ENCODE measurements at places on chromosomes 7 and 10.

DNA sequence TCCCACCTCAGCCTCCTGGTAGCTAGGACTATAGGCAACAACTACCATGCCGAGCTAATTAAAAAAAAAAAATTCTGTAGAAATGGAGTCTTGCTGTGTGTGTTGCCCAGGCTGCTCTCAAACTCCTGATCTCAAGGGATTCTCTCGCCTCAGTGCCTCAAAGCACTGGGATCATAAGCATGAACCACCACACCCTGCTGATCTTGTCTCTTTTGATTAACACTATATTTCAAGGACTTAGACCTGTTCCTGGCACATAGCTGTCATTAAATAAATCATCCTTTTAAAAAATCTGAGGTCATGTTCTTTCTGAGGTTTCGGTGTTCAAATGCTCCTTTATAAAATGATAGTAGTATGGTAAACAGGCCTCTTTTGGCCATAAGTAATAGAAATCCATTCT, 4.8 kb downstream of the PALS2 start:
- DNase-seq: no peak

GRCh38 chr7:121313793-121314676, 14.8 kb upstream of the WNT16 start:
- DNase-seq: no peak

DNA sequence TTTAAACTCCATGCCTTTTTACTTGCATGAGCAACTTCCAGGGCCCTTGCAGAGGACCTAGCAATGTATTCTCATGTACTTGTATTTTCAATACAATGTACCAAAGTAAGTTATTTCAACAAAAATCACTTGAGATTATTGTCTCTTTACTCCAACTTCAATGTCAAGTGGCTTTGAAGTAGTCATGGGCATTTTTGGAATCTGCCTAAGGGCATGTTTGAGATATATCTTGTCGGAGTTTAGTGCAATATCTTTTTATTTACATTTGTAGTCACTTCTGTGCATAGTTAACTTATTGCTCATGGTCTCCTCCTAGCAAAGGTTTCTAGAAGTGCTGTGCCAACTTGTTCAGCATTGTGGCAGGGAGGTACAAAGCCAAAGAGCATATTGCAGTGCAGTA, 508.7 kb upstream of the SEMA3D start:
- DNase-seq: no peak

DNA sequence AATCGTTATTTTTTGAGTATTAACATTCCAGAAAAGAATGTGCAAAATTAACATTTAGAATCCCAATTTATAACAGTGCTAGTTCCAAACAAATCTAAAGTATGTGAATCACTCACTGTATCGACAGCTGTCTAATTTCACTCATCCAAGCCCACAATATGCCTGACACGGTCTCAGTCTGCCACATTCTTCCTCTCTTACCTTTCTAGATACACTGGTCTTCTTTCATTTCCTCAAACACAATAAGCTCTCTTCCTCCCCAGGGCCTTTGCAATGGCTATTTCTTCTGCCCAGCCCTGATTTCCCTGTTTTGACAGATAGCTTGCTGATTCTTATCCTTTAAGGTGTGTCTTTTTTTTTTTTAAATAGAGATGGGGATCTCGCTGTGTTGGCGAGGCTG, 48.8 kb downstream of the UBE2H start:
- DNase-seq: no peak

DNA sequence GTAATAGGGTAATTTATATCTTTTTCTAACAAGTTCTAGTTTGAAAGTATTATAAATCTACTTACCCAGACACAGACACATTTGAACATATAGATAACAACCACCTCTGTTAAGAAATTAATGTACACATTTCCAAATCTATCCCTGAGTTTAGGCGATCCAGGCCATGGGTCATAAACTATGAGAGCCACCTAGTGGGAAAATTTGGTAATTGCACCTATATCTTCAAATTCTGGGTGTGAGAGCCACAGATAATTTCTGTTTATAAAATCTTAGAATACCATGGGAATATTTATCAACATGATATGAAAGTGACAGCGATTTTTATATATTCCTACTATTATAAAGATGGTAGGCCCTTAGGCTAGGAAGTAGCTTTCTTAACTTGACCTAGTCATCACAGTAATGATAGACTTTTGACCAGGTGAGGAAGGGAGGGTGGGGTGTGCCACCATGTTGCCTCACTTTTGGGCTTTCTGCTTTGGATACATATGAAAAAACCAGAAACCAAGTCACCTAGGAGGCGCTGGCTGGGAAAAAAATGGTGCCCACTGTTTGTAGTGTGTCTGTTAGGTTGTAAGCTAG, 8.0 kb upstream of the EPHA1 start:
- no peak for DNase-seq

GRCh38 chr7:44283381-44284211, 41.8 kb downstream of the CAMK2B start:
- DNase-seq: no peak

DNA sequence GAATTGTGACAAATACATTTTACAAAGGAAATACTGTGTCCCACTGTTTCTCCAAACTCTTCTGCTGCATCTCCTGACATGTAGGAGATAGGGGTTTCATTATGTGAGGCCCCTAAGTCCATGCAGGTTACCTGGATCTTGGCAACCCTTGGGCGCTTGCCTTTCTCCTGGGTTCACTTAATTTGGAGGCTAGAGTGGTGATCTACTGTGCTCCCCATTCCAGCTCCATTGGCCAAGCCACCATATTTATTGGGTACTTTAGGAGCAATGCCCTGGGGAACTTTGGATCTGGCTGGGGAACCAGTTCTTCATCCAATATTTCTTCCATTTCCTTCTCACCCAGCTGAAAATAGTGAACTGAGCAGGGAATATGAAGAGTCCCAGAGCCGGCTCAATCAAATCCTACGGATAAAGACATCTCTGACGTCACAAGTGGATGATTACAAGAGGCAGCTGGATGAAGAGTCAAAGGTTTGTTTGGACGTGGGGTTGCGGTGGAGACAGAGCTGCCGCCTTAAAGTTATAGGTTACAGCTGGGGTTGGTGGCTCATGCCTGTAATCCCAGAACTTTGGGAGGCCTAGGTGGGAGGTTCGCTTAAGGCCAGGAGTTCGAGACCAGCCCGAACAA, 18.5 kb downstream of the MYH16 start:
- DNase-seq: no peak

- DNase-seq: no peak
Observed at GRCh38 chr7:5693529-5693928, 87.9 kb downstream of the RNF216 start.

DNA sequence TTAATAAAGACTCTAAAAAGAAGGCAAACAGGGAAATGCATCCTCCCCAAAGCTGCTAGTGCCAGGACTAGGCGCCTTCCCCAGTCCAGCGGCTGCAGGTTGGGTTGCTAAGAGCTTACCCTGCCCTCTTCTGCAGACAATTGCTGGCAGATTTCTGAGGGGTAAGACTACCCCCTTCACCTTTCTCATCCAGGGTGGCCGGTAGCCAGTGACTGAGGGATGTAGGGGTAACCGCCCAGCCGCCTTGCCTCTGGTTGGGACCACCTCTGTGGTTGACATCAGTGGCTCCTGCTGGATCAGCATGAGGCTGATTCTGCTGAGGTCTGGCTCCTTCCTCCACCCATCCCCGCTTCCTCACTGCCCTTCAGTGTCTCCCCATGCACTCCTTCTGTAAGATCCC, 71.2 kb downstream of the ADCYAP1R1 start:
- DNase-seq: no peak

- no peak for DNase-seq
Observed at GRCh38 chr7:94656658-94656924, 658 bp upstream of the SGCE start.

- no peak for DNase-seq
Observed at GRCh38 chr7:127897704-127898454, 133.4 kb downstream of the LRRC4 start.

- DNase-seq: no peak
Observed at GRCh38 chr10:62761115-62761514, 43.4 kb upstream of the ADO start.

GRCh38 chr7:85711894-85712293, 525.0 kb upstream of the SEMA3D start:
- no peak for DNase-seq

DNA sequence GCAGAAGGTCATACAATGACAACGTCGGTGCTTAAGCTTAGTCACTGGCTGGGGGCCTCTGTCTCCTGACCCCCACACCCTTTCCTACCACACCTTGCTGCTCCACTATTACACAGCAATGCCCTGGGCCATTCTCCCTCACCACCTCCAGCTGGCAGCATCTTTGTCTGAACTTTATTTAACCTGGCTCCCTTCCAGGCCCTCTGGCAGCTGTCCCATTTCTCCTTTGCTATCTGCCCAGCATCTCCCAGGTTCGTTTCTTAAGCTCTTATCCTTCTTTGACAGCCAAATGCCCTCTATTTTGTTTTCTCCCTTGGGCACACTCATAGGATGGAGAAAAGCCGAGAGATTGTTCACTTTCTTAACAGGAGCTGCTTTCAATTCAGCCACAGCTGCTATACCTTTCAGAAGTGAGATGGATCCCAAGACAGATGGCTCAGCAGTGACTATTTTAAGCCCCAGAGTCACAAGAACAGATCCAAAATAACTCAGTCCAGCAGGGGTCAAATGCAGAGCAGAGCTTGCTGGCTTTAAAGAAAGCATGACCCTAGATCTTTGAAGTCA, 1277.1 kb upstream of the AUTS2 start:
- no peak for DNase-seq

- no peak for DNase-seq
Observed at GRCh38 chr7:80453699-80454340, 58.0 kb downstream of the GNAT3 start.

GRCh38 chr7:130853503-130854279, 119.7 kb upstream of the KLF14 start:
- no peak for DNase-seq

GRCh38 chr7:132045481-132045980, 489.1 kb upstream of the PODXL start:
- DNase-seq: no peak

DNA sequence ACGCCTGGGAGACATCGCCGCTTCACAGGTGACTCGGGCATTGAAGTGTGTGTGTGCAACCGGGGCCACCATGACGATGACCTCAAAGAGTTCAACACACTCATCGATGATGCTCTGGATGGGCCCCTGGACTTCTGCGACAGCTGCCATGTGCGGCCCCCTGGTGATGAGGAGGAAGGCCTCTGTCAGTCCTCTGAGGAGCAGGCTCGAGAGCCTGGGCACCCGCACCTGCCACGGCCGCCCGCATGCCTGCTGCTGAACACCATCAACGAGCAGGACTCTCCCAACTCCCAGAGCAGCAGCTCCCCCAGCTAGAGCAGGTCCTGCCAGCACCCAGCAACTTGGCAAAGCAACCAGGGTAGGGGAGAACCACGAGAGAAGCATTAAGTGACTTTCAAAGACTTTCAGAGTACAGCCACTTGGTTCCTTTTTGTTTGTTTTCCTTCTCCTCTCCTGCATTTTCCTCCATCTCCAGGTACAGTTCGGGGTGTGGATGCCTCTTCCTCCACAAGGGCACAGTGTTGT, 24.1 kb downstream of the CYP17A1 start:
- DNase-seq: no peak

DNA sequence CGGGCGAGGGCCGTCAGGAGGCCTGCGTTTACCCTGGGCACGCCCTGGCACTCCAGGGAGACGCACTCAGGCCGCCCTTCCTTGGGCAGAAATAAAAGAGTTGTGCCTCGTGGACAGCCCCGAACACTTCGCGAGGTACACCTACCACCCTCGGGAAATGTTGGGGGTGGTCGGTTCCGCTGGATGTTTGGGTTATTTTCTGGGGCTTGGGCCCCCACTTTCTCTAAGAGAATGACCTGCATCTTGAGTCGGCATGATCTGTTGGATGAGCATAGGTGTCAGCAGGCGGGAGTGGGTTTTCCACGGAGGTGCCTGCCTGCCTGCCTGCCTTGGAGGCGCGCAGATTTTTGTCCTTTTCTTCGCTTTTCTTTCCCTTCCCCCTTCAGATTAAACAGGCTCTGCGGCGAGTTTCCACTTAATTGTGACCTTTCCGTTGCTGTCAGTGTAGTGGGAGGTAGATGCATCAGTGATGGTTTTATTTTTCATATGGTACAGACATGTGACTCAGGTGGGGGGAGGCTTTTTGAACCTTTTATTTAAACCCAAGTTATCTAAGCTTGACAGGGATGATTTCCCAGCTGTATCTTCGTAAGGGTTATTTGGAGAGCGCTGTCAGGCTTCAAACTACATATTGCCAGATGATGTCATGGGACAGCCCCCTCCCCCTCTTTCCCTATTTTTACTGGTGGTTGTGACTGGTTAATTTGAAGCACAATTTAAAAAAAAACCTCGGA, 661 bp downstream of the HECTD2 start:
- DNase-seq: no peak

- no peak for DNase-seq
Observed at GRCh38 chr7:1746491-1746975, 76.5 kb downstream of the ELFN1 start.

DNA sequence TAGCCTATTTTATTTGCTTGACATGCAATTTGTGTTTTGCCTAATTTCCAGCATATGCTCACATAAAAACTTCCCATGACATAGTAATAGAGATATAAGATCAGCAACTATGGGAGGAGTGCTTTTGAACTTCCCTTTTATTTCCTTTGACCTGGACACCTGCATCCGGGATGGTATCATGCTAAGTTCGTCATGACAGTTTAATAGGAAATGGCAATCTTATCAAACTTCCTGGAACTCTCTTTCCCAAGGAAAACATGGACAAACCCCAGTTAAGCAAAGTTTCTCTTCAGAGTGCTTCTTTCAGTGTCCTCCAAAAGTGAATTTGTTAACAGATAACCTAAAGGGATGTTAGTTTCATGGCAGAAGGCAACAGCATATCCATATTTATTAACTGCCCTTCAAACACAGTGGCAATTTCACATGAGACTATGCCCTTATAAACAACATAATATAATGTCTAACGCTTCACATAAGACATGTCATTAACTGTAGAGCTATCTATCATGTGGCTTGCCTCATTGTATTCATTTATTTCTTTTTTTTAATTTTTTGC, 474.7 kb upstream of the SEMA3A start:
- no peak for DNase-seq

GRCh38 chr7:90461219-90461618, 8.2 kb upstream of the PTTG1IP2 start:
- no peak for DNase-seq

DNA sequence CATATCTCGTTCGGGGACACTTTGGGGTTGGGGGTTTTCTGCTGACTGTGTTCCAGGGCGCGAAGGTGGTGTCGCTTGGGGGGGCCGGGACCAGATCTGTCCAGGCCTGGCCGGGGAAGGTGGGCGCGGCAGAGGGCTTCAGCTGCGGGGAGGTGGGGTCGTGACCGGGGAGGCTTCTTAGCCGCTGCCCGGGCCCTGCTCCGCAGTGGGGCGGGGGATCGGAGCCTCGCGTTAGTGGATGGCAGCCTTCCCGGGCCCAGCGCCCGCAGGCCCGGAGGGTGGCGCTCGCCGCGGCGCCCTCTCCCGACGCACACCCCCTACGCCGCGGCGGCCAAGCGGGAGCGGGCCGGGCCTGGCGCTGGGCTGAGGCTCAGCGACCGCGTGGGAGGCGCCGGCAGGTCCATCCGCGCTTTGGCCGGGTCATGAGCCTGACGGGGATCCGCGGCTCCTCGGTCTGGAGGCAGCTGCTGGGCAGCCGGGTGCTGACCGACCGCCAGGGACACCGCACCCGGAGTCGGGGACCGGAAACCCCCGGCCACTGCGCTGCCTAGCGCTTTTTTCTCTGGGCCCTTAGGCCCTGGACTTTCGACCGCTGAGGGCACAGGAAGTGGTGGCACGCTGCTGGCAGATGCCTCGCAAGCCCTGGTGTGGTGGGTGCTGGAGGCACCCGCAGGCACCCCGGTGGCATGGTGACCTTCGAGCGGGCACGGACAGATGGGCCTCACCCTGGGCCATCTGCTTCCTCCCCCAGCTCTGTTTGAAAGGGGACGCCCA, 1.2 kb downstream of the AGAP3 start:
- no peak for DNase-seq

- DNase-seq: no peak
Observed at GRCh38 chr7:142349670-142350405, 92.0 kb upstream of the PRSS58 start.
